ENCODE measurements at places on chromosomes 7 and 10. TPM values are rescaled to one million over a fixed set of nuclear protein-coding genes. Genes with fewer than 3 reads are reported as not detected.

GRCh38 chr7:143013893-143014292 is 13.0 kb downstream of the OR9A2 start:
- DNase-seq: peak; percentile 89
- H3K27ac ChIP-seq: no peak overlapping the region
- no peaks in the 10 kb centered on the region for H3K36me3 ChIP-seq

DNA sequence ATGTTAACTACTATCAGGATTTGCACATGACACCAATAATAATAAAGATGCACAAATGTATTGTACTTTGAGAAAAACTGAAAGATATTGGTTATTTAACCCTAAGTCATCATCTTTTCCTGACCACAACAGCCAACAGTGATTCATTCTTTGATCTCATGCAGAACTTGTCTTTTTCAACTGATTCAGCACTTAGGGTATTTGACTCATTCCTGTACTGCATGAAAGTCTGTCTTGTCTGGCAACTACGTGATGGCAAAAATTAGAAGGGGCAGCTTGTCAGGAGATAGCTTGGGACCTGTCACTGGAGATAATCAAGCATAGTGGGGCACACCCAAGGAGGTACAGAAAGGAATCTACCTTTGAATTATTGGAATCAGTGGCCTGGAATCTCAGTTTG is 77.8 kb upstream of the LRRC17 start:
- no peak overlapping the region for H3K27ac ChIP-seq
- H3K36me3 ChIP-seq: no peaks in the 10 kb centered on the region
- peak; percentile 79 for DNase-seq
- no peaks in the 10 kb centered on the region for H3K27me3 ChIP-seq
- H3K4me1 ChIP-seq: peaks cover 12% of the 10 kb centered on the region

DNA sequence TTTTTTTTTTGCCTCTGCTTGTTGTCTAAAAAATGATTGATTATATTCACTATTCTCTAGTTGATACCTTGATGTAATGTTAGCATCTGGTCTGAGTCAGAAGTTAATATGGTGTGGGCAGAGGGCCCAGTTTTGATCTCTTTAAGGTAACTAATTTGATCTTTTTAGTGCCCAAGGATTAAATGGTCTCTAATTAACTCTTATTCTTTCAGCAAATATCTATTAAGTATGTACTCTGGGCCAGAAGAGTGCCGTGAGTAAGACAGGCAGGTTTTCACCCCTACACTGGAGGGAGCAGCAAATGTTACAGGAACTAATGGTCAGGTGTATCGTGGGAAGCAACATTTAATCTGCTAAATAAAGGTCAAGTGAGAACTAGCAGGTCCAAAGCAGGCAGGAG is 144.6 kb upstream of the COL1A2 start:
- H3K4me1 ChIP-seq: no peaks in the 10 kb centered on the region
- no peak for DNase-seq
- H3K27me3 ChIP-seq: no peaks in the 10 kb centered on the region

GRCh38 chr10:87705339-87705738 is 45.7 kb downstream of the PAPSS2 start:
- H3K36me3 ChIP-seq: peaks cover 4% of the 10 kb centered on the region
- no peak overlapping the region for H3K4me3 ChIP-seq
- peak; percentile 66 for DNase-seq

GRCh38 chr10:53548664-53549063 is 776.1 kb upstream of the MBL2 start:
- no peak overlapping the region for H3K4me3 ChIP-seq
- no peaks in the 10 kb centered on the region for H3K4me1 ChIP-seq
- no peaks in the 10 kb centered on the region for H3K36me3 ChIP-seq
- no peak for DNase-seq
- H3K27me3 ChIP-seq: no peaks in the 10 kb centered on the region

- H3K36me3 ChIP-seq: no peaks in the 10 kb centered on the region
- no peak overlapping the region for H3K27ac ChIP-seq
- no peak for DNase-seq
- no peak overlapping the region for H3K4me3 ChIP-seq
Observed at GRCh38 chr10:107913317-107914294, 749.1 kb upstream of the SORCS1 start.

DNA sequence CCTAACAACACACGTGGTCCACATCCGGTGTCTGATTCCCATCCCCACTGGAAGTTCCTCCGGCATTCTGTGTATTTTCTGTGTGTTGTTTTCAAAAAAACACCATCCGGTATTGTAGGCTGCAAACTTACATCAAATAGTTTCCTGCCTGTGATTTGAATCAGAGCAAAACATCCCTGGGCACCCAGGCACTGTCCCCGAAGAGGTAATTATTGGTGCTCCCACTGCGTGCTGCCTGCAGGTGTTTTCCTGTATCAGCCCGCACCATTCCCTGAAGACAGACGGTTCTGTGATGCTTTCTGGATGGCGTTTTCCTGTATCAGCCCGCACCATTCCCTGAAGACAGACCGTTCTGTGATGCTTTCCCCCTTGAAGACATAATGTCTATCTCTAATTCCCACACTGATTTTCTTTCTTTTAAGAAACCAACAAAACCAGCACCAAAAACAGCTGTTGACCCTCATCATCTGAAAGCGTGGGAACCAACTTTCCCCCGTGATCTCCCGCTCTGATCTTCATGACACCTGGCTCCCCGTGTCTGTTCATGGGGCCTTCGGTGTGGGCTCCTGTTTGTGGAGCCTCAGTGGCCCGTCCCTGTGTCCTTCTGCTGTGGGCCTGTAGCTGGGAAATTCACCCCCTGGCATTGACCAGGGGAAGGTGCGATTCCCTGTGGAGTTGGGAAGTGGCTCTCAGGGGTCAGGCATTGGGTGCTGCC is 205.3 kb downstream of the ADARB2 start:
- no peaks in the 10 kb centered on the region for H3K4me1 ChIP-seq
- no peak overlapping the region for H3K4me3 ChIP-seq

DNA sequence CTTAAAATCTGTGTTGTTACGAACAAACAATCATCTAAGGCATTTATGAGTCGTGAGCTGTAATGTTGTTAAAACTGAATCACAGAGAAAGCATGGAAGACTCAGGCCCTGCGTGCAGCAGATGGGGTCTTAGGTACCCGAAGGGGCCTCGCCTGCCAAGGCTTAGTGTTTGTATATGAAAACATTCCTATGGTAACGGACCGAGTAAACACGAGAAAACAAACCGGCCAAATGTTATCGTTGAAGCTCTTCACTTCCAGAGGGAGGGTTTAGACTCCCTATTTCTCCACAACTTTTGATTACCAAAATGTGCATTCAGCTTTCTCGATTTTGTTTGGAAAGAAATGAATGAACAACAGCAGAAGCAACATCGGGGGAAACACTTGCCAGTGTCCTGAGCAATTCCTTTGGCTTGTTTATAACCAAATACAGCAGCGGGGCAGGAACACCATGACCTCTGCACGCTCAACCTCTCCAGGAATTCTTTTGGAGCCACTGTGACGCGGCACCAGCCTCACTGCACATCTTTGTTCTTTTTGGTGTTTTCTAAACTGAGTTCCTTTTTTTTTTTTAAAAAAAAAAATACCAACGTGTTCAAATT is 121.6 kb upstream of the KLF6 start:
- H3K27me3 ChIP-seq: no peaks in the 10 kb centered on the region
- H3K4me1 ChIP-seq: peaks cover 15% of the 10 kb centered on the region
- H3K27ac ChIP-seq: peak overlapping the region; percentile 83
- peak; percentile 96 for DNase-seq
- H3K4me3 ChIP-seq: no peak overlapping the region

GRCh38 chr10:97612386-97612785 is 20.9 kb downstream of the MORN4 start:
- no peaks in the 10 kb centered on the region for H3K4me1 ChIP-seq
- no peak overlapping the region for H3K4me3 ChIP-seq

ANKRD7 gene
- 0.40 TPM for polyA plus RNA-seq

All from fibroblast of lung (primary cell).